HEK293T (cell line): ENCODE measurements at places on chromosomes 7 and 10.

DNA sequence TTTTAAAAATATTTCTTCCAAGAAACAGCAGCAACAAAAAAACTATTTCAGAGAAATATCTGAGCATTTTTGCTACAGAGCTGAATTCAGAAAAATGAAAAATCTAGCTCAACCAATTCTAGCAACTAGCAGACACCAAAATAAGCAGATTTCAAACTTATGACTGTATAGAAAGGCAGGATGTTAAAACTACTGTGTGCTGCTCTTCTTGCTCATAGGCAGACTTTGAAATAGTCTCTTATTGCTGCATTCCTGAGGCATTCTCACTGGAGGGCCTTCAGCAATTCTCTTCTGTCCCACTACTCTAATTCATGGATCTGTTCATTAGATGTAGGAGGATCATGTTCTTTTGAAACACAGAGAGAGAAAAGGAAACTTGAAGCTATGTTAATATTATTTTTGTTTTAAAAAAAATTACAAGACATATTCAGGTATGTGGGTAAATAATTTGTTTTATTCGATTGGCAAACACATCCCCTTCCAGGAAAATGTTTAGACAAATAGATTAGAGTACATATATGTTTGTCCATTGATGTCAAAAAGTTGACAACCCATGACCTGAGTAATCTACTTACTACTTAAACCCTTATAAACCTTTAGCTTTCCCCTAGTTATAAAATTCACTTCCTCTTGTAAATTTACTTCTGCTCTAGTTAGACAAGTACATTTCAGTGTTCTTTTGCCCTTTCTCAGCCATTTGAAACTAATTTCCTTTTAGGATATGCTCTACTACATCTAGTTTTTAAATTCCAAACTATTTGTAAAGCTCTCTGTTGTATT is 428.2 kb upstream of the POT1 start:
- DNase-seq = no peak

- no peak for DNase-seq
These were observed 26.6 kb downstream of the WNT8B start for GRCh38 chr10:100489396-100489795.

DNA sequence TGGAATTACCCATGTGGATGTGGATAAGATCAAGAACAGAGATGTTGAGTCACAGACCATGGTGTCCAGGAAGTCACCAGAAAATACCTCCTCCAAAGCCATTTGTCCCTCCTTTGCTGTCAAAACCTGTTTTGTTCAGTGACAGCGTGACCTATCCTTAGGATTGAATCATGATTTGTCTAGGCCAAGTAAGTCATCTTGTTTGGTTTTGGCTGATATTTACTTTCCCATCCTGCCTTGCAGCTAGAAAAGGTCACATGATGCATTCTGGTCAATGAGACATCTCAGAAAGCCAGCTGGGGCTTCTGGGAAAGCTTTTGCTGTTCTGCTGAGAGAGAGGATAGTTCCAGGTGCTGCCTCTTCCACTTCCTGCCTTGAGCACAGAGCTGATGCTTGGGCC is 225.3 kb upstream of the ZMIZ1 start:
- DNase-seq = no peak

- DNase-seq = no peak
These were observed 1206.6 kb downstream of the TYW1 start for GRCh38 chr7:68203251-68203650.

GRCh38 chr10:119023553-119023868 is 6.0 kb upstream of the NANOS1 start:
- no peak for DNase-seq

DNA sequence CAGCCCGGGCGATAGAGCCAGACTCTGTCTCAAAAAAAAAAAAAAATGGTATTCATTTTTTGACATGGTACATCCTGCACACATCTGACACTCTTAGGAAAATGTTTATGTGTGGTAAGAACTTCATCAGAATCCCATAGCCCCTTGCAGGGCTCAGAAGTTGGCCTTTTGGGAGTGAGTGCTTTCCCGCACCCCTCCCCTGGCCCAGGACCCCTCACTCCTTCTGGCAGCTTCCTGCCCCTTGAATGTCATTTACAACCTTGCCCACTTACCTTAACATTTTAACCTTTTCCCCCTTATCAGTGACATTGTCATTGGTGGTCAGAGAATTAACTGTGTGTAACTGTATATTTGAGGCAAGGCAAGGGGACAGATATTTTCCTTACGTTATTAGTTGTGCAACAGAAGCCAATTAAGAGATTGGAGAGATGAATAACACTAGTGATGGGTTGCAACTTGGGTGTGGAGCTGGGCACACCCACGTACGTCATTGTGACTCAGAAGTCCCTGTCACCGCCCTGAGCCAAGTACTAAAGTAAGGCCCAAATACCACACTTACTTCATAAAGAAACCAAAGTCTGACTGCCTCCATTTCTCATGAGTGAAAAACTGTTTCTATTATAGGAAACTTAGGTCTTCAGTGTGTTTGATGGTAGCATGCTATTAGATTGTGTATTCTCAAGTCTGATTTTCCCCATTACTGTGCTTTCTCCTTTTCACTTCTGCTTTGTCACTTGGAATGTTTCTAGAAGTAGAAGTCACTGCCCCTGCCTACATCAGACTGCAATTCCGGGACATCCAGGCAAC is 31.6 kb downstream of the OGDH start:
- no peak for DNase-seq

DNA sequence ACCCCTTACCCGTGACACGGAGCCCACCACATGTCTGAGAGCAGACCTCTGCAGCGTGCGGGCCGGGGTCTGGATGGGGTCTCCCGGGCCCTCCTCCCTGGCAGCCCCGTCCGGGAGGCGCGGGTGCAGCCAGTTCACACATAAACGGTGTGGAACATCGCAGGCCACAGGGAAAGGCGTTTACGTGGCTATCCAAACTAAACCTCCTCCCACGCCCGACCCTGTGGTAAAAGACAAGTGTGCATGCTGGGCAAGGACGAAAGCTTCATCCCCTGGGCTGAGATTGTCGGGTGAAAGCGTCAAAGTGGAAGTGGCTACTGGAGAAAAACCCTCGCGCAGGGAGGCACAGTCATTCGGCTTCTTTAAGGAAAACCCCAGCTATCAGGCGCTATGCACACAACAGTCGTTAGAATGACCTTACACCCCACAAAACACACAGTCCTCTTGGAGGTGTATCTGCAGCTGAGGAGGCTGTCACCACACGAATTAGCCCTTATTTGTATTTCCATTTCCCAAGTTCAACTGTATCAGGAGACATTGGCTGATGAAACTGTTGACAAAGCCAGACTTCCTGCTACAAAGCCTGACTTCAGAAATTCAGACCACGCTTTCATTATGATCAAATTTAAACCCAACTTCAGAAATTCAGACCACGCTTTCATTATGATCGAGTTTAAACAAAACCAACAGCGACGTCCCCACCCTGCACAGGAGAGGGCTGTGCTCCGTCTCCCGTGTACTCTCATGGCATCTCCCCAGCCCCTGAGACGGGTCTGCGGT is 15.3 kb downstream of the GPER1 start:
- DNase-seq = no peak

DNA sequence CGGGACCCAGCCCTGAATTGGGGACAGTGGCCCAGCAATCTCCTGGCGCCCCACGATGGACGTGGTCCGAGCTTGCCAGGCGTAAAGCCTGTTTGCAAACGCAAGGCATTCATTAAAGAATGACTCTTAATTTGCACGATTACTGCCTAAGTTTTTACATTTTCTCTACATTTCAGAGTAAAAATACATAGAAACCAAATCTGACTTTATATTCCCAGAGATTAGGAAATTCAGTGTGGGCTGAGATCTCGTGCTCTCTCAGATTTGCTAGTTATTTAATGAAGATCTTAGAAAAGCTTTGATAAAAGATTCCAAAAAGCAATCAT is 337 bp upstream of the CCDC3 start:
- no peak for DNase-seq

- no peak for DNase-seq
These were observed 35.2 kb downstream of the POR start for GRCh38 chr7:75950111-75950681.

DNA sequence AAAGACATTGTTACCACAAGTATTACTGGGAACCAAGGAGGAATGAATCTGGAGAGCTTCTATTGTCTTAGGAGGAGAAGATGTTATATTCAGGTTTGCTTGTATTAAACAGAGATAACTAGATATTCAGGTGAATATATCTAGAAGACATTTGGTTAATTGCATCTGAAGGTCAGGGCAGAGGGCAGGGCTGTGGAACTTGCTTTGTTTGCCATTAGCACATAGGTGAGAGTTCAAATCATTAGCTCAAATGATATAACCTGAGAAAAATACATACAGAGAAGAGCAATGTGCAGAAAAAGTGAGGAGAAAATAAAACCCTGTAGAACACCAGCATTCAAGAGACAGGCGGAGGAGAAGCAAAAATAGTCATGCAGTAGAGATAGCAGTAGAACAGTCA is 116.8 kb downstream of the DNAJB9 start:
- no peak for DNase-seq

DNA sequence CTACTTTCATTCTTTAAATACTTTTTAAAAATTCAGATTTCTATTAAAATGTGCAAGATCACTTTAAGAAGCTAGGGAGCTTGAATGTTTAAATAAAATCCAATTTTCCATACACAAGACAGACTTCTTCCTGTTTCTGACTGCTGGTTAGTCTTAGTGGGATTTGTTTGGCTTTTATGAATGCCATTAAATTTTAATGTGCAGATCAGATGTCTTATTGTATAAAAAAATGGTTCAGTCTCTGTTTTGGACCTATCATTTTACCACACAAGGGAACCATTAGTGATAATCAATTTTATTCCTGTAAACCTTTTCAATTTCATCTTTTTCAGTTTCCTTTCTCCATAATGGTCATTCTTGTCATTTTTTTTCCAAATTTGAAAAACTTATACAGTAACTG is 63.2 kb downstream of the VCL start:
- no peak for DNase-seq

- no peak for DNase-seq
These were observed 99.1 kb downstream of the ZNF680 start for GRCh38 chr7:64463636-64464375.

DNA sequence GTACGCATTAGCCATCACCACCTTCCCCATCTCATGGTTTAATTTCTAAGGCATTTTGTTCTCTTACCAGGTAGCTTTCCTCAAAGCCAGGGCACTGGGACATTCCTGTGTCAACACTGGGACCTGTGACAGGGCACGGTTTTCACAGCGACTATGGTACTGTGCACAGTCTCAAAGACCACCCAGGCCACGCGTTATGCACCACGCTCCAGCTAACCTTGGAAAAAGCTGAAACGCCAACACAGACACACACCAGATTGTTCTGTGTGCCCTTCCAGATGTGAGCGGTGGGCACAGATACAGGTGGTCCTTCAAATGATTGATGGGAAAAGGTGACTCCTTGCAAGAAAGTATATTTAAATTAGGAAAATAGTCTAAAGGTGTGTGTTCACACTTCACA is 337.3 kb downstream of the WDR37 start:
- no peak for DNase-seq

- no peak for DNase-seq
These were observed 5.4 kb downstream of the RAB11FIP2 start for GRCh38 chr10:118041316-118041715.

GRCh38 chr10:306675-307185 is 171.5 kb downstream of the ZMYND11 start:
- DNase-seq = no peak

- no peak for DNase-seq
These were observed 14.3 kb downstream of the SFRP5 start for GRCh38 chr10:97757471-97757870.

DNA sequence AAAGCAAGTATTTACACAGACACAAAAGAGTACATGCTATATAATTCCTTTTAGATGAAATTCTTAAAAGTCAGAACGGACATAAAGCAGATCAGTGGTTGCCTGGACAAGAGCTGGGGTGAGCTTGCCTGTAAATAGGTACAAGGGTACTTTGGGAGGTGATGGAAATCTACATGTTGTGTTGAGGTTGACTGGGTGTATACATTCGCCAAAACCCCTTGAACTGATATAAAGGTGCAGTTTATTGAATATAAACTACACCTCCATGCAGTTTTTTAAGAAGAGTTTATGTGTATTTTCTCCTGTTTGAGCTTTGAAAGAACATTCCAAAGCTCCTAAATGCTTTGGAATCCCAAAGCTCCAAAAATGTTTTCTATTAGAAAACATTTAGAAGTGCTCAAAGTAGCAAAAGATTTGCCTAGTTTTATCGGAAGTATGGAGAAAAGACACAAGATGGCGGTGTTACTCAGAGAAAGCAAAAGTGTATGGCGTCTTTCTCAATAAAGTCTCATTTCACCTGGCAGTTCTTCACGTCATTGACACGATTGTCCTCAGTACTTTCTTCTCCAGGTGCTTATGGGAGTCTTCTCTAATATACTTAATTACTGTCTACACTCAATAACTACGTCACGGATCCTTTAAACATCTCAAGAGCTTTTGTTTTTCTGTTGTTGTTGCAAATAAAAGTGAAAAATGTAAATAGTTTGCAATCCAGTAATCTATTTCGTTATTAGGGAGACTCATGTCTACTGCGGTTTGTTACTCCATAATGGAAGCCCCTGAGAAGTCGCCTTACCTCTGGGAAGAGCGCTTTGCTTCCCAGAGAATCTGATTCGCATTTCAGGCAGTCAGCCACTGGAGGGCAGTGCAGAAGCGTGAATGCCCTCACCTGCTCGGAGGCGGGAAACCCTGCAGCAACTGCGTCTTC is 14.7 kb upstream of the SEC61G start:
- peak; percentile 76 for DNase-seq

- DNase-seq = no peak
These were observed 39.5 kb upstream of the SEC61G start for GRCh38 chr7:54798530-54798929.

DNA sequence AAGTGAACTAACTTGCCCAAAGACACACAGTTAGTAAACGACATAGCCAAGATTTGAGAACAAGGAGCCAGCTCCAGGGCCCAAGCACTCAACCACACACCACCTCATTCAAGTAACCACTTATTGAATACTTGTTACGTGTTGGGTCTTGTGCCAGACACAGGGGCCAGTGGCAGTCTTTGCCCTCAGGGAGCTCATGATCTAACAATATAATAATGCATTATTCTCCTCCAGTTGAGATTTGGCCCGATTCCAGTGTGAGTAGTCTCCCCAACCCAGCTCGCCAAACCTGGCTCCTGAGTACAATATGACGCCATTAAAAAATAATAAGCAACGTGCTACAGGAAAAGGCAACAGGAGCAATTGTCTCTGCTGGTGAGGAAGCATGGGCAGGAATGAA is 14.4 kb upstream of the STK17A start:
- no peak for DNase-seq

- no peak for DNase-seq
These were observed 107.7 kb upstream of the ADO start for GRCh38 chr10:62696798-62697197.

- no peak for DNase-seq
These were observed 28.4 kb upstream of the CBLL1 start for GRCh38 chr7:107715531-107715930.

DNA sequence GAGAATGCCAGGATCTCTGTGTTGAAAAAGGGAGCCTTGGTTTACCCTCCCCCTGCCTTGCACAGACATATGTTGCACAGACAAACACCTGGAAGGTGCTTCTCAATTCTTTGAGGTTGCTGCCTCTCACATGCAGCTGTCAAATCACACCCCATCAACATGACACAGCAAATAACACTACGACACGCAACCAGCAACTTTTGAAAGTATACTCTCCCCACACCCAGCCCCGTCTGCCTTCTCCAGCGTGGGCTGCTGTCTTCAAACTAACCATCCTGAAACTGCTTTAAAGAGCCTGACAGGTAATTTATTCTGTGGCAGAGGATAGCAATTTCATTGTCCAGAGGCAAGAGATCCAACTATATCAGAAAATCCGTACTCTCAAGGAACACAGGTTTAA is 136.1 kb downstream of the PLXNA4 start:
- no peak for DNase-seq
